ENCODE measurements at places on chromosomes 13 and 19. TPM values are rescaled to one million over a fixed set of nuclear protein-coding genes. Genes with fewer than 3 reads are reported as not detected.

DNA sequence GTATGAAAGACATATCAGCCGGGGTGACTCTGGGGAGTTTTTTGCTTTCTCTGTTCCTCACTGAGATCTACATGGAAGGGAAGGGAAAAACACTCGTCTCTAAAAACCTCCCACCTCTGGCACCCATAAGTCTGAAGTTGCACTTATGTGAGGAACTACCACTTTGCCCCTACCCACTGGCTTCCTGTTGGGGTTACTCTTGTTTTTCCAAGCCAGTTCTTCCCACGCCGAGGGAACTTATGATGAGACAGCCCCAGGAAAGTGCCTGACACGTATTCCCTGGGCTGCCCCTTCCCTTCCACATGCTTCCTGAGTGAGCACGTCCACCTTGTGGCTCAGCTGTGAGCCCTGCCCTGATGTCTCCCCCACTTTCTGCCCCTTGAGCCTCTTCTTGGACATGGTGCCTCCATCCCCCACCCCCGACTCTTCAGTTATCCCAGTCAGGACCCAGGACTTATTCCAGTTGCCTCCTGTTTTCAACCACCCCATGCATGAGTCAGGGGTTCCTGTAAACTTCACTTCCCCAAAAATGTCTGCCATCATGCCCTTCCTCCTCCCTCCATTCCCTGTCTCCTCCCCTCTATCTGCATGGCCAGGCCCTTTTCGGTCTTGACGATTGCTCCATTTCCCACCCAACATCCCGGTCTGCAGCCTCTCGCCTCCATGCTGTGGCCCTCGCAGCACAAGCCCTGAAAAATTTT lies 5.1 kb upstream of the SIGLEC7 start:
- peaks cover 31% of the 10 kb centered on the region for H3K27me3 ChIP-seq
- no peak overlapping the region for H3K4me3 ChIP-seq
- no peaks in the 10 kb centered on the region for H3K4me1 ChIP-seq
- H3K27ac ChIP-seq, result peak overlapping the region; percentile 31
- no peak for DNase-seq
- no peaks in the 10 kb centered on the region for H3K36me3 ChIP-seq

GRCh38 chr19:31483226-31483857 lies 134.1 kb upstream of the TSHZ3 start:
- H3K27me3 ChIP-seq, result no peaks in the 10 kb centered on the region
- H3K36me3 ChIP-seq, result no peaks in the 10 kb centered on the region
- no peak for DNase-seq
- H3K4me1 ChIP-seq, result no peaks in the 10 kb centered on the region
- no peak overlapping the region for H3K27ac ChIP-seq
- H3K4me3 ChIP-seq, result no peak overlapping the region

DNA sequence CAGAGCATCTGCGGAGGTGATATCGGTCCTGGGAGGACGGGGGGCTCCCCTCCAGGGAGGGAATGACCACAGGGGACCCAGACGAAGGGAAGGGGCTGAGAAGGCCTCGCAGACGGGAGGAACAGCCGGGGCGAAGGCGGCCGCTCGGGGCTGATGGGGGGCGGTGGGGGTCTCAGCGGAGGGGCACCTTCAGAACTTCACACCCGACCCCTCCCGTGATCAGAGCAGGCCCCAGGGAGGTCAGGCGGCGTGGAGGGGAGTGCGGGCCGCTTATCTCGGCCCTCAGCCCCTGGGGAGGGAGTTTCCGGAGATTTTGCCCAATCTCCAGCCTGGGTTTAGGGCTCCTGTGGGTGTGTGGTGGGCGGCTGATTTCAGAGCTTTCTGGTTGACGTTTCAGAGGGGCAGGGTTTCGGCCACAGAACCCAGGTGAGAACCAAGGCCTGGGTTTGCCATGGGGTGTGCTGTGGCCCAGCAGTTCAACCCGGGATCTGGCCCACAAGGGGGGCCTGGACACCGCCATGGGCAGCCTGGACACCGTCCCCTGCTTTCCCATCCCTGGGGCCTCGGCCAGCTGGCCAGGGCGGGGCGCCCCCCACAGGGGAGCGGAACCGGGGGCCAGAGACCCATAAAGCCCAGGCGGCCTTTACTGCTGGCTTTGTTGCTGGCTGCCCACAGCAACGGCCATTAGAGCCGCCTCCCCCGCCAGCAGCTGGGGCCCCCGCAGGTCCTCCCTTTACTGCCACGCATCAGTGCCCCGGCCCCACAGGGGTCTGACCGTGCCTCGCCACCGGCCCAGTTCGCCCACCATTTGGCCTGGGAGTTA lies 29.0 kb downstream of the ARID3A start:
- no peaks in the 10 kb centered on the region for H3K36me3 ChIP-seq
- peaks cover 18% of the 10 kb centered on the region for H3K4me1 ChIP-seq
- H3K27me3 ChIP-seq, result no peaks in the 10 kb centered on the region
- H3K27ac ChIP-seq, result no peak overlapping the region

- H3K36me3 ChIP-seq, result peaks cover 39% of the 10 kb centered on the region
- H3K27ac ChIP-seq, result no peak overlapping the region
- H3K27me3 ChIP-seq, result no peaks in the 10 kb centered on the region
- H3K4me3 ChIP-seq, result no peak overlapping the region
- peaks cover 27% of the 10 kb centered on the region for H3K4me1 ChIP-seq
- no peak for DNase-seq
Measured at GRCh38 chr19:1608359-1609102, 3.3 kb upstream of the UQCR11 start.

- H3K36me3 ChIP-seq, result peaks cover 5% of the 10 kb centered on the region
- H3K4me3 ChIP-seq, result no peak overlapping the region
- H3K27ac ChIP-seq, result no peak overlapping the region
- H3K27me3 ChIP-seq, result peaks cover 8% of the 10 kb centered on the region
Measured at GRCh38 chr19:19205416-19206410, 2.5 kb upstream of the NR2C2AP start.

DNA sequence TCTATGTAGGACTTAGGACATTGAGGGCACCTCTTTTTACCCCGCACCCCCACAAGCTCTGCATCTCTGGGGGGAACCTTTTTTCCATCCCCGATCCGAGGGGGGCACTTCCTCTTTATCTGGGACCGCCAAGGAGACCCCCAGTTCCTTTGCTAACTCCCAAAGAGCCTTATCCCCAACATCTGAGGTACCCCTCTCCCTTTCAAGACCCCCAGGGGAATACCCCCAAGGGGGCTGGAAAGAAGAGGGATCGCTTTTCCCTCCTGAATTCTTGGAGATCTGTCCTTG lies 1.1 kb downstream of the TNFSF9 start:
- no peak for DNase-seq
- H3K4me1 ChIP-seq, result peaks cover 38% of the 10 kb centered on the region
- peaks cover 14% of the 10 kb centered on the region for H3K27me3 ChIP-seq
- H3K36me3 ChIP-seq, result no peaks in the 10 kb centered on the region
- H3K4me3 ChIP-seq, result peak overlapping the region; percentile 69
- H3K27ac ChIP-seq, result no peak overlapping the region

- DNase-seq, result no peak
- H3K36me3 ChIP-seq, result no peaks in the 10 kb centered on the region
- no peaks in the 10 kb centered on the region for H3K27me3 ChIP-seq
- no peak overlapping the region for H3K4me3 ChIP-seq
- no peaks in the 10 kb centered on the region for H3K4me1 ChIP-seq
Measured at GRCh38 chr13:101289764-101290163, 126.5 kb downstream of the NALCN start.

CKM gene
- not detected for total RNA-seq

GRCh38 chr13:104993708-104994107 lies 1541.8 kb downstream of the EFNB2 start:
- H3K36me3 ChIP-seq, result no peaks in the 10 kb centered on the region
- no peaks in the 10 kb centered on the region for H3K4me1 ChIP-seq
- no peaks in the 10 kb centered on the region for H3K27me3 ChIP-seq
- no peak overlapping the region for H3K4me3 ChIP-seq
- H3K27ac ChIP-seq, result no peak overlapping the region

RNF225 gene
- total RNA-seq, result not detected

PLVAP gene
- total RNA-seq, result 83.1 TPM

GRCh38 chr19:19738564-19738963 lies 5.7 kb upstream of the ZNF14 start:
- no peak for DNase-seq
- no peaks in the 10 kb centered on the region for H3K27me3 ChIP-seq
- H3K4me1 ChIP-seq, result no peaks in the 10 kb centered on the region
- no peak overlapping the region for H3K4me3 ChIP-seq
- no peaks in the 10 kb centered on the region for H3K36me3 ChIP-seq
- H3K27ac ChIP-seq, result no peak overlapping the region

TLE2 gene
- 35.6 TPM for total RNA-seq

GRCh38 chr13:112174476-112175110 lies 107.6 kb downstream of the SOX1 start:
- DNase-seq, result no peak
- H3K27me3 ChIP-seq, result peaks cover 17% of the 10 kb centered on the region
- no peak overlapping the region for H3K27ac ChIP-seq
- H3K36me3 ChIP-seq, result no peaks in the 10 kb centered on the region

GRCh38 chr13:106233134-106233735 lies 302.2 kb downstream of the EFNB2 start:
- no peaks in the 10 kb centered on the region for H3K27me3 ChIP-seq
- H3K4me1 ChIP-seq, result no peaks in the 10 kb centered on the region
- no peak overlapping the region for H3K4me3 ChIP-seq
